ENCODE measurements at places on chromosomes 16 and 17. TPM values are rescaled to one million over a fixed set of nuclear protein-coding genes. Genes with fewer than 3 reads are reported as not detected.
A peak's percentile ranks its signal among the peaks of the same experiment; 100 is the strongest.

Gene DCTN5
- total RNA-seq = 86.4 TPM

Gene C16orf96
- 1.5 TPM for total RNA-seq

Gene NACA2
- not detected for total RNA-seq

Gene MT1G
- total RNA-seq = not detected

Gene ATP2A3
- 3.2 TPM for total RNA-seq

Gene C17orf50
- total RNA-seq = not detected

Gene DPEP3
- total RNA-seq = 2.9 TPM

Gene CIAO2B
- total RNA-seq = 74.8 TPM

Gene ZNF469
- total RNA-seq = 0.68 TPM

Gene MPO
- total RNA-seq = not detected

Gene TP53TG3D
- total RNA-seq = not detected

Gene C1QL1
- 1.4 TPM for total RNA-seq

Gene LGALS9B
- total RNA-seq = not detected

Gene YBX2
- 17.3 TPM for total RNA-seq

Gene PSMB3
- total RNA-seq = 197 TPM

Gene NF1
- total RNA-seq = 68.1 TPM

Gene DDX19B
- 42.0 TPM for total RNA-seq

Gene ANKRD40CL
- not detected for total RNA-seq

Gene OR3A3
- not detected for total RNA-seq

Gene TEX19
- total RNA-seq = 0.48 TPM

GRCh38 chr17:31825961-31826691, 32.9 kb downstream of the COPRS start:
- no peak for DNase-seq

DNA sequence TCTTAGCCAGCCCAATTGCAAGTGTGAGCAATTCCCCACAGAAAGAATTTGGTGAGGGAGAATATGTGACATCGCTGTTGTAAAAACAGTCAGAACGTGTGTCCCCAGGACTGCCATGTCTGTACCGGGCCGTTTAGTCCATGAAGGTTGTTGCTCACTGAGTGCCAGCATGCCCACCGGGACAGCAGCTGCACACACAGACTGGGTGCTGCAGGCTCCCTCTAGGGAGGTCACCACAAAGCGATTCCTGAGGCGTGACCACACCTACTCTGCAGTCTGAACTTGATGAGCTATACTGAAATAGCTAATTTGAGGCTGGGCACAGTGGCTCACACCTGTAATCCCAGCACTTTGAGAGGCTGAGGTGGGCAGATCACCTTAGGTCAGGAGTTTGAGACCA, 44.1 kb upstream of the ADORA2B start:
- DNase-seq = peak; percentile 44

DNA sequence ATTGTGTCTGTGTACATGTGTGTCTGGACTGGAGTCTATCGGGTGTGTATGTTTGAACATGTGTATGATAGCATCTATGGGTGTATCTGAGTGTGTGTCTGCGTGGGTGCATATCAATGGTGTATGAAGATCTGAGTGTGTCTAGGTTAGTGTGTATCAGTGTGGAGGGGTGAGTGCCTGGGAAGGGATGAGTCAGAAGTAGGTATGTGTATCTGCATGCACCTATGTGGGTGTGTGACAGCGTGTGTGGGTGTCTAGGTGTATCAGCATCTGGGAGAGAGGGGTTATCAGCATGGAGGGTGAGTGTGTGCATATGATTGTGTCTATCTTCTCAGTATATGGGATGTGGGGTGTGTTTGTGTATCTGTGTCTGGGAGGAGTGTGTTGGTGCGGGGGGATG, 58.2 kb upstream of the LHX1 start:
- no peak for DNase-seq

DNA sequence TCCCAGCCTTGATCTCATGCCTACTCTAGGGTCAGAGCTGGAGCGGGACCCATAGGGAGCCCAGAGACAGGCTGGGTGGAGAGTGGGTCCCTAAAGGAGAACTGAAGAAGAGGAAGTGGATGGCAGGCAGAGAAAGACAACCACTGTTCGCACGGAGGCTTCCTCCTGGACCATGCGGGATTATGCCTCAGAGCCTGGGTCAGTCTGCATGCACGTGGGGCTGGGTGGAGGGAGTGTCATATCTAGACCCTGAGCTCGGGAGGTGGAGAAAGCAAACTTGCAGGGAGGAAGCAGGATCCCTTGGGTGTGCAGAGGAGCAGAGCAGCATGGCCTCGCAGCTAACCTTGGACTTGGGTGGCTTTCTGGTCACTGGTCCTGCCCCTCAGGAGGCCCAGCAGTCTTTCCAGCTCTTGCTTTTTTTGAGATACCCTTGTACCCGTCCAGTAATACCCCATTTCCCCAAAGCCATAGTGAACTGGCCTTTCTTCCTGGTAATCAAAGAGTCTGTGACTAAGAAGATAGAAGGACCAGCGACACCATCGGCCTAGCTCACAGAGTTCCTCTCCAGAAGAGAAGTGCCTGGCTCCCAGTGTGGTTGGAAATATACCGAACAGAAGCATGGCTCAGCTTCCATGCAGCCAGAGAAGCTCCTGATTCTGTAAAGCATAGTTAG, 344.2 kb downstream of the CPPED1 start:
- no peak for DNase-seq

DNA sequence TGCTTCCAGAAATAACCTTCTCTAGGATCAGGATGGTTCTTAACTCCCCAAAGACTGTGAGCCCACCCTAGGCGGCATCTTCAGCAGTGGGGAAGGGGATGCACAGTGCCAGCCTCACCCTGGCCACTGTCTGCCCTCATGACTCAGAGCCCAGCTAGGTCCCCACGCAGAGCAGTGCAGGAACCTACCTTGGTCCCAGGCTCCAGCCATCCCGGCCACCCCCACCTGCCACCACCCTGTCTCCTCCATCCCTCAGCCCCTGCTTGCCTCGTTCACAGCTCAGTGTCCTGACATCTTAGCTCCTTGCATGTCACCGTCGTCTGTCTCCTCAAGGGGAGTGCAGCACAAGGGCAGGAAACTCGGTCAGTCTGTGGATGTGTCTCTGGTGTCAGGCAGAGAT, 16.1 kb upstream of the KRTAP17-1 start:
- peak; percentile 43 for DNase-seq

GRCh38 chr16:89038221-89038721, 55.4 kb upstream of the ACSF3 start:
- no peak for DNase-seq

DNA sequence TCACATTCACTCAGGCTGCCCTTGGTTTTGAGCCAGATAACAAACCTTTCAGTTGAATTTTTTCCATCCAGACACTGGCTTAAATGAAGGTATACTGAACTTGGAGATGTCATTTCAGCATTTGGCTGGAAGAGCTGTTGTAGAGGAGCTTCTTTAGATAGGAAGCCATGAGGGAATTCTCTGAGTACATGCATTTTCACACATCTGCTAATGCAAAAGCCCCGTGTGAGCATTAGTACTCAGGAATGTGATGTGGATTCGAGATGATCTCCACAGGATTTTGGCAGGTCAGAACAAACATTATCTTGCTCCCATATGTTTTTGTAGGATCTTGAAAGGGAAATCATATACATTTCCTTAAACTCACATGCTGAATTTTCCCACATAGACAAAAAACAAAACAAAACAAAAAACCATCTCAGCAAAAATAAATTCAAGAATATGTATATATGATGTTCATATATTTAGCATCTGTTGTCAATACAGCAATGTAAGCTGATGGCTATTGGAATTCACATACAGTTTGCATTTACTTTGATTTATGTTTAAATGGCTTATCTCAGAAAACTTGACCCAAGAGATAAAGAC, 277.2 kb upstream of the TBX2 start:
- DNase-seq = peak; percentile 81

- DNase-seq = no peak
These were observed 43.9 kb downstream of the KLHDC4 start for GRCh38 chr16:87721622-87722585.

DNA sequence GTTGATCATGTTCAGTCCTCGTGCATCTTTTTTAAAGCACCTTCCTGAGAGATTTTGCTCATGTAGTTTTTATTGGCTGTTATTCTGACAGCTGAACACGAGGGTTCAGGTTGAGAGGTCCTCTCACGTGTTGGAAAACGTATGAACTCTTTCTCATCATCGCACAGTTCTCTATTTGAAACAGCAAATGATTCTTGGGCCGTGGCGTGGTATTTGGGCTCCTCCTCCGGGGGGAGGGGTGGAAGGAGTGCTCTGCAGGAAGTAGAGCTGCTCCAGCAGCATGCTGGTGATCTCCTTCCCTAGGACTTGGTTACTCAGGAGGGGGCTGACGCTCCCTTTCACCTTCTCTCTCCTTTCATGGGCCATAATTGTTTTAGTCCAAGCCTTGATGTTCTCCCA, 70.4 kb downstream of the KSR1 start:
- peak; percentile 83 for DNase-seq

DNA sequence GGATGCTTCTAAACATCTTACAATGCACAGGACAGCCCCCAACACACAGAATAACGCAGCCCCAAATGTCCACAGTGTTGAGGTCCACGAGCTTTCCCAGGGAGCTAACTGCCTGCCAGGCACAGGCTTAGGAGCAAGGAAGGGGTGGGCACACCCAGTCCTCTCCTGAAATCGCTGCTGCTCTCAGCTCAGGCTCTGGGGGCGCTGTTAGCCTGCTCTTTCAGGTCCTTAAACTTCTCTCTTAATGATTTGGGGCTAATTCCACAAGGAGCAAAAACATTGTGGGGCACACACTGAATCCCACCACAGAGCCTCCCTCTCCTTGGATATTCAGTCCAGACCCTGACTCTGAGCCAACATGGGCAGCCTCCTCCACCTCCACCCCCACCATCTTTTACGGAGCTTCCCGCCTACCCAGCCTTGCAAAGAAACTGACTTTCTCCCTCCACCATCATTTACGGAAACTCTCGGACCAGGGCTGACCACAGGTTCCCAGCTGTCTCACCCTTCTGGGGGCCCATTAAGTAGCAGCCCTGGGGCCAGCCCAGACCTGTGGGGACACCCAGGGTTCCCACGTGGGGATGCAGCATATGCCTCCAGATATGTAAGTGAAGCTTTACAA, 1.1 kb downstream of the CD300H start:
- DNase-seq = peak; percentile 93

DNA sequence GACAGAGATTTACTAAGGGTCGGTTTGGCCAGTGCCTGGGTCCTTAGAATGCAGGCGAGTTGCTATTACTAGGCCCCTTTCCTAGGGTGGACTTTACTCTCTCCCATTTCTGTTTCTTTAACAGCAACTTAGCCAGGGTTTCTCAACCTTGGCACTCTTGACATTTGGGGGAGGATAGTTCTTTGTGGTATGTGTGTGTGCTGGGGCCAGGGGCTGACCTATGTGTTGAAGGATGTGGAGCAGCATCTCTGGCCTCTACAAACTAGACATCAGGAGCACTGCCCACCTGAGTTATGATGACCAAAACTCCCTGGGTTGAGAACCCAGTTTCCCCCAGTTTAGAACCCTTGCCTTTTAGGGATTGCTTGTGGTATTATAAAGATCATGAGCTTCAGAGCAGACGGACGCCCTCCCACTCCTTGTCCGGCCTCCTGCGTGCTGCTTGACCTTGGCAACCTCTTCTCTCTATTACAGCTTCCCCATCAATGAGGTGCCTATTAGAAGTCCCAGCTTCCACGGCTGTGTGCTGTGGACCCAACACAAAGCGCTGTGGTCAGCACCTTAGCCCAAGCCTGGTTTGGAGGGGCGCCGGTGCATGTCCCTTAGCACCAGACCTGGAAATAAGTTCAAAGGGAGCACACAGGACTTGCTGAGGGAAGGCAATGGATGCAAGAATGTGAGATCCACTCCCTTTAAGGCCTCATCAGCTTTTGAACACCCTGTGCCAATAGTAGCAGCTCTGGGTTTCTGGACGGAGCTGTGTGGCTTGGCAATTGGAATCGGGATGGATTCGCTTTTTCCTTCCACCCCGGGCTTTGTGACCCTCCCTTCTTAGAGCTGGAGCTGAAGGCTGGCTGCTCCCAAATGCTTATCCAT, 239.2 kb upstream of the MAF start:
- no peak for DNase-seq

GRCh38 chr17:30920683-30921543, 832 bp upstream of the ADAP2 start:
- DNase-seq = no peak

- DNase-seq = no peak
These were observed 37.4 kb downstream of the AXIN2 start for GRCh38 chr17:65523853-65524664.

- DNase-seq = no peak
These were observed 167.9 kb downstream of the CCT6B start for GRCh38 chr17:34793231-34793908.

GRCh38 chr16:89484041-89484501, 6.3 kb downstream of the ANKRD11 start:
- DNase-seq = no peak

DNA sequence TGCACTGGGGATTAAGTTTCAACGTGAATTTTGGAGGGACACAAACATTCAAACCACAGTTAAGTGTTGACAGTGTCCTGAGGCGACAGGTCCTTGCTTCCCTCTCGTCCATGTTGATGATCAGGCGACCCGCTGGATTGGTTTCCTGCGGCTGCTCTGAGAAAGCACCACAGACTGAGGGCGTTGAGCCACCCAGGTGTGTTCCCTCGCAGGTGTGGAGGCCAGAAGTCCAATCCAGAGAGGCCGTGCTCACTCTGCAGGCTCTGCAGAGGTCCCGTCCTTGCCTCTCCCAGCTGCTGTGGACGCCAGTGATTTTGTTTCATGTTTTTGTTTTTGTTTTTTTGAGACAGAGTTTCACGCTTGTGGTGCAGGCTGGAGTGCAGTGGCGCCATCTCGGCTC, 22.4 kb upstream of the CBX2 start:
- no peak for DNase-seq

GRCh38 chr16:85537795-85538401, 75.2 kb upstream of the GSE1 start:
- DNase-seq = no peak

GRCh38 chr16:85936816-85937215, 37.9 kb downstream of the IRF8 start:
- DNase-seq = no peak

- DNase-seq = peak; percentile 46
These were observed 15.9 kb downstream of the B9D1 start for GRCh38 chr17:19346351-19347255.

GRCh38 chr16:6964679-6965078, 368.0 kb upstream of the RBFOX1 start:
- DNase-seq = peak; percentile 75

- no peak for DNase-seq
These were observed 27.8 kb upstream of the TVP23A start for GRCh38 chr16:10846213-10846998.

All from endodermal cell (in vitro differentiated cells).